Cortex of kidney (tissue), 1 donor: ENCODE measurements at places on chromosomes 12 and 14.

- DNase-seq = no peak
Measured at GRCh38 chr12:108542320-108542719, 18.7 kb downstream of the SART3 start.

- DNase-seq = no peak
Measured at GRCh38 chr12:89345376-89345775, 6.9 kb downstream of the DUSP6 start.

DNA sequence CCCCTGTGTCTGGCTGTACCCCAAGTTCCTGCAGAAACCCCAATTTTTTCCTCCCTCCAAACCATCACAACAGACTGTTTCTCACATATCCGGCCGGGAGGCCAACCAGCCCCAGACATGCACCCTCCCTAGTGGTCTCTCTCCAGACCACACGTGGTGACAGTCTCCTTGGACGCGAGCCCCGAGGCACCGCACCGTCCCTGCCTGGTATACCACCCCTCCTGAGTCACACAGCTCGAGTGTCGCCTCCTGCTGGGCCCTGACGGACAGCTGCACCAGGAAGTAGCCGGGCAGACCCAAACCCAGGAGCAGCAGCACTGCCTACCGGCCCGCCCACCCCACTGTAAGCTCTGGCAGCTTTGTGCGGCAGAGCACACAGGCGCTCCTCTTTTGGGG is 97.4 kb downstream of the RFLNA start:
- DNase-seq = no peak

GRCh38 chr12:76508128-76508980 is 51.2 kb downstream of the OSBPL8 start:
- DNase-seq = no peak

DNA sequence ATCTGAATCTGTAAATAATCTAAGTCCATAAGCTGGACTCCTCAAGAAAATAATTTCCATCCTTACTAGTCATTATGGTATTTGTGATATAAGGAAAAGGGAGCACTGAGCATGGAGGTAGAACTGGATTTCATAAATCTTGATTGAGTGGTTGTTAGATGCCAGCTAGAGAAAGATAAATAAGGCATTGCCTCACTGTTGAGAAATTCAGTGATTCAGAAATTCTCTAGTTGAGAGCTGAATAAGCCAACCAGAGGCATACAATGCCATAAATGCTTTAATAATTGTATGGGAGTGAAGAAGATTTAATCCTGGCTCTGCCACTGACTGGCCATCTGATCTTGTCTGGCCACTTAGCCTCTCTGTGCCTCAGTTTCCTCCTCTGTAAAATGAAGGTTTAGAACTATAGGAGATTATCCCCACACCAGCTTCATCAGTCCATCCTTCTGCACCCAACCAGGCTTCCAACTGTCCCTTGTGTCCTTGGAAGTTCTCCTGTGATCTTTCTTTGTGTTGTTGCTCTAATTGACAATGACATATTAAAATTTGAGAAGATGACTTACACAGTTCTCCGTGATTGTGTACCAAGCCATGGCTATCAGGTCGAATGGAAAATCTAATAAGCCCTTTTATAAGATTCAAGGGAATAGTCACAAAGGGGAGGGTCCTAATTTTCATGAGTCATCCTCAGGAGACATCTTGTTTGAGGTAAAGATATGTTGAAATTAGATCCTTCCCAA is 394.3 kb downstream of the EGLN3 start:
- DNase-seq = no peak

DNA sequence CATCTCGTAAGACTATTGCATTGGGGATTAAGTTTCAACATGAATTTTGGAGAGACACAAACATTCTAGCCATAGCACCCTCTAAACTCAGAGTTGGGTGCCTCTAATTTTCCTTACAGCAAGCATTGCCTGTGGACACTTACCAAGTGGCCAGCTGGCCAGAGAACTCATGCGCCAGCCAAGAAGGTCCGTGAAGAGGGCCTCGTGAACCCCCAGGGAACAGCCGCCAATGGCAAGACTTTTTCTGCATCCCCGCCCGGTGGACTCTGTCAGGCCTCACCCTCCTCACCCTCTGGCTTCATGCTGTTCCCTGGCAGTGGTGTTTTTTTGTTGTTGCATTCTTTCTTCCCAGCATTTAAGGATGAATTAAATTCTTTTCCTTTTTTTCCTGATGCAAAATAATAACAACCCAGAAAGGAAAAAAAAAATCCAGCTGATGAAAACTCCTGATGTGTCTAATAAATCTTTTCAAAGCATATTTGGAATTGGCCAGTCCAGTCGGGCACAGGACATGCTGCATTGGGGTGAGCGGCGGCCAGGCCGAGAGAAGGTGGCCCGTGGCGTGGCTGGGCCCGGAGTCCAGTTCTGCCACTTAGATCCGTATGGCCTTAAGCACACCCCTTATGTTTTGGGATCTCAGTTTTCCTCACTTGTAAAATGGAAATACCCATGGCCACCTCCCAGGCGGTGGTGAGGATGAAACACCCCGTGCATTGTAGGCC is 191.9 kb upstream of the DIO3 start:
- DNase-seq = no peak

DNA sequence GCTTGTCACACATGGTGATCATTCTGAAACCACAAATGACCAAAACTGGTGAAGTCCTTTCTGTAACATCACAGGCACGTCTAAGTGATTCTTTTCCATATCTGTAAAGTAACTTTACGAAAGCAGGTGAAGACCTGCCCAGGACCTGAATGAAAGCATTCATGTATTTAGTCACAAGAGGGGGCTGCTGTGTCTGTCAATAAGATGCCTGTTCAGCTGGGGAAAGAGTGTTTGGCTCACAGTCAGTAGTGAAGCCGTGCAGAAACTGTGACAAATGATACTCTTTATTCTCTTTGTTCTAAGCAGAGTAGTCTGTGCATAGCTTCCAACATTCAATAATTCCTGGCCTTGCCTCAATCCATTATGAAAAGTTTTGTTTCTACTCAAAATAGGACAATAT is 373.5 kb upstream of the OR4E1 start:
- no peak for DNase-seq

- no peak for DNase-seq
Measured at GRCh38 chr12:66188584-66189485, at the start of gene IRAK3. TSS of gene IRAK3 (plus strand) at chr12:66189214. CDS start at chr12:66189300, 86 bp downstream.

DNA sequence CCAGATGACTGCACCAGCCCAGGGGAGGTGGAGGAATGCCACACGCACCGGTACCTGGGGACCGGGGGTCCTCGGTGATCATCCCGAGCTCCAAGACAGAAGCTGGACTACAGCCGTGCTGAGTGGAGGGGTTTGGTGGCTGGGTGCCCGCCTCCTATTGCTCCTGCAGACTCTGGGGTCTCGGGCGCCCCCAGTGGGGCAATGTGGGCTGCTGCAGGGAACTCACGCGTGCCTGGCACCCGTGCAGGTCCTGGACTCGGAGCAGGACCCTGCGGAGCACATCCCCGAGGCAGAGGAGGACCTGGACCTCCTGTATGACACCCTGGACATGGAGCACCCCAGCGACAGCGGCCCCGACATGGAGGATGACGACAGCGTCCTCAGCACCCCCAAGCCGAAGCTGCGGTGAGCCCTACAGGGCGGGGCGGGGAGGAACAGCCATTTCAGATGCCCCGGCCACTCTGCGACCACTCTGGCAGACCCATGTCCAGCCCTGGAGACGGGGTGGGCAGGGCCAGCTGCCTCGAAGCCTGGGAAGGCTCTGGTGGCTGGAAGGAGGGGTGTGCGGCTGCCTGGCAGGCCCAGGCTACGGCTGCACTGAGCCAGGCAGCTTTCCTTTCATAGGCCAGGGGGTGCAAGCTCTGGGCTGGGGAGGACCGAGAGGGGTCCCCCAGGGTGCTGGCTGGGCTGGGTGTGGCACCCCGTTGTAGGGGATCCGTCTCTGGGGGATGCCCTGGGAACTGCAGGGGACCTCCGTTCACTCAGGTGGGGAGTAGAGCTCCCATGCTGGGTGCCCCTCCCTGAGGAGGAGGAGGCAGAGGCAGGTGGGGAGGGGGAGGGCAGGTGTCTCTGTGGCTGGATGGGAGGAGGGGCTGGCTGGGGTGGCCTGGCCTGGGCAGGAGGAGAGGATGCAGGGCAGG is 21.6 kb upstream of the TEX22 start:
- DNase-seq = no peak

DNA sequence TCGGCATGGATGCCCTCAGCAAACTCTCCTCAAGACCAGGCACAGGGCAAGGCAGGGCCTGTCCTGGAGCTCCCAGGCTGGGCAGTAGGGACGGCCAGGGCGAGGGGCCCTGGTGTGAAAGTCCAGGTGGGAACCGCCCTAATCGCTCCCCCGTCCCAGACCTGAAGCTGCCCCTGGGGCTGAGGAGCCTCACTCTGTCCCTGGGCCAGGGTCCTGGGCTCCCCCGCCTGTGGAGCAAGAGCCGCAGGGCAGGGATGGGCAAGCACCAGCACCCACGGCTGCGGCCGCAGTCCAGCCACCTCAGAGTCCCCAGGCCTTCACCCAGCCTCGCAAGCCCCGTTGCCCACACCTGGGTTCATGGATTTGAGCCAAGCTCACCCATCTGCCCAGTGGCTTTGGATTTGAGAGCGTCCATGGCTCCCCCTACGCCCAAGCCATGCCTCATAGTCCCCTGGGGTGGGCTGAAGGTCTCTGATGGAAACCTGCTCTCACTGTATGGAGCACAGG is 102.4 kb upstream of the C14orf180 start:
- DNase-seq = no peak

GRCh38 chr12:65803251-65803650 is 21.0 kb upstream of the HMGA2 start:
- no peak for DNase-seq

DNA sequence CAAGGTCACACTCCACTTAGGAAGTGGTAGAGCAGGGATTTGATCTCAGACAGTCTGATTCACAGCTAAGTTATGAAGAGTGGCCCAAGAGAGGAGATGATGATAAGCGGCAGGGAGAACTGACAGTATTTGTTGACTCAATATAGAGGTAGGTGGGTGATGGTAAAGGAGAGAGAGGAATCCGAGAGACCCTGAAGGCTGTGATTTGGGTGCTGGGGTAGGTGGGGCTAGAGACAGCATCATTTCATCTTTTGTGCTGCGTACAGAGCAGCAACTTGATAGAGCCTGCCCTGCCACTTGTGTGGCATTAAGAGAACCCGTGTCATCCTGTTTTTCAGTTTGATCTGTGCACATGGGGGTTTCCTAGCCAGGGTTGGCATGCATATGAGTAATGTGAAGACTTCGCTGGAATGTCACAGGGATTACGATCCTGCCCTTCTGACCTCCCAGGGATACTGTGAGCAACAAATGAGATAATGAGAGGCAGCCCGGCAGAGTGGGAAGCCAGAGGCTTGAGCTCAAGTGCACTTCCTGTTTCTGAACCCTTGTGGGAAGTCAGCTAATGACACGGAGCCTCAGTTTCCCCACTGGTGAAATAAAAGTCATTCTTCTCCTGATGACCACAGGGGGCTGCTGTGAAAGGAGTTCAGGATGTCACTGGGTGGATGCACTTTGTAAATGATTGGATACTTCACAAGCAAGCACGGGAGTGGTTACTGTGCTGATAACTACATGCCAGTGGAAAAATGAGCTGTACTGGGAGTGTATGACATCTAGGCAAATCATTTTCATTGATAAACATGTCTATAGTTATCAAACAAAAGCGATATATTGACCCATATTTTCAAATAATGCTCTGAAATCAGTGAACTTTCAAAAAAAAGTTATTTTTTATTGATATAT is 59.5 kb upstream of the IGF1 start:
- DNase-seq = no peak

DNA sequence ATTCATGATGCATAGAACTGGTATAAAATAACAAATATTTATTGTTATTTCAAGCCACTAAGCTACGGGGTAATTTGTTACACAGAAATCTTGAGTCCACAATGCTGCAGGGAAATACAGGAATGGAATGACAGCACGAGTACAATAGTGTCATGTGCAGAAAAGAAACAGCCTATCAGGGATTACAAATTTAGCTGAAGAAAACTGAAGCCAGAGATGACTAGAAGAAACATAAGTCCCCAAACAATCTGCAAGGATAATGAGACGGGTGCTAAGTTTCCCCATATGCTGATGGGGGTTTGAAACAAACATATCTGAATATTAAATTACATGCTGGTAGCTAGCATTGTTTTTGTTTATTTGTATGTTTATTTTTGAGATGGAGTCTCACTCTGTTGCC is 8.9 kb downstream of the ARMH4 start:
- DNase-seq = no peak

- DNase-seq = no peak
Measured at GRCh38 chr12:53688134-53688533, 12.3 kb upstream of the ATP5MC2 start.

DNA sequence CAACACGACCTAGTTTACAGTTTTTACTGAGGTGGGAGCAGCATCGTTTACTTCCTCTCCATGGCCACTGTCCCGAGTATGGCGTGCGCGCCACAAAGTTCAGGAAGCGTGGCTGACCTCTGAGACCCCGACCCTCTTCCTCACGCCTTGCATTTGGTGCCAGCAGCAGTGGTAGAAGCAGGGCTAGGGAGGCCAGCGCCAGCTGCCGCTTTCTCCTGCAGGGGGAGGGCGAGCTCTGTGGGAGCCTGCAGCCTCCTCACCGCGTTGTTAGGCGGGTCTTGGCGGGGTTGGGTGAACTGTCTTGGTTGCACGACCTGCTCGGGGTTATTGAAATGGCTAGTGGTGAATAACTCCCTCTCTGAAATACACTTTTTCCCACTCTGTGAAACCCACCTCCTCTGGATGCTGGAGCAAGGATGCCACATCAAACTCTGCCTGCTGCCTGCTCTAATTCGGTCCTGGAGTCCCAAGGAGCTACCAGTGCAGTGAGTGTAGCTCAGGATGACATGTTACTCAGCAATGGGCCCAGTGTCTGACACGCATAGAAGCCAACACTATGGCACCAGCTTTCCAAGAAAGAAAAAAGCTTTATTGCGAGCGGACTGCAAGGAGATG is 22.3 kb upstream of the TDRD9 start:
- no peak for DNase-seq

- no peak for DNase-seq
Measured at GRCh38 chr14:101915871-101916815, 48.2 kb upstream of the DYNC1H1 start.

DNA sequence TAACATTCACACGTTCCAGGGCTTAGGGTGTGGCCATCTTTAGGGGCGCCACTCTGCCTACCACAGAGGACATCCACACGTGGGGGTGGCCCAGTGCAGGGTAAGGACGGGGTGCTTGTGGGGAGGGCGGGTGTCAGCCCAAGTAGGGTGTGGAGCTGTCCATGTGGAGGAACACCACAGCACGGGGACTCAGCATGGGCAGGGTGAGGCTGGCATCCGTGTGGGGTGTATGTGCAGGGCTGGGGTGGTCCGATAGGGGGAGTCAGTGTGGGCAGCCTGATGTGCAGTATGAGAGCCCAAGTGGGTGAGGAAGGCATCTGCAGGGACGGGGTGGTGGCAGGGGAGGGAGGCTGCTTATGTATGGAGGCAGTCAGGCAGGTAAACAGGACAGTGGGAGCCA is 17.7 kb downstream of the PSMC1 start:
- DNase-seq = no peak

- DNase-seq = no peak
Measured at GRCh38 chr12:22413592-22413991, 79.1 kb upstream of the ST8SIA1 start.

DNA sequence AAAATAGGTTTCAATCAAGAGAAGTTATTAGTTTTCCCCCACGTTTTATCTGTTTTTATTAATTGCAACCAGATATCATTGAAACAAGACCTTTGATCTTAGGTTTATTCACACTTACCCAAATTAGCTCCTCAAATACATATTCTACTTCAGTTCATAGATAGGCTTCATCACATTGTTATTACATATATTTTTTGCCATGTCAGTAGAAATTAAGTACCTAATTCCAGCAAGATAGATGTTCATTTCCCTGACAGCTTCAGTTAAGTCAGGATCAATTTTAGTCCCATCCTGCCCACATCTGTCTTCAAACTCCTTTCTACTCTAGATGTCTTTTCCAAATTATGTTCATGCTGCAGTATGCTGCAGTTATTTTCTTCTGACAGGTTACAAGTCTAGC is 388.8 kb downstream of the TMTC2 start:
- DNase-seq = no peak
